ENCODE measurements at places on chromosomes 1 and 21.

- DNase-seq: no peak
Observed at GRCh38 chr21:41369920-41370839, 8.4 kb downstream of the MX2 start.

DNA sequence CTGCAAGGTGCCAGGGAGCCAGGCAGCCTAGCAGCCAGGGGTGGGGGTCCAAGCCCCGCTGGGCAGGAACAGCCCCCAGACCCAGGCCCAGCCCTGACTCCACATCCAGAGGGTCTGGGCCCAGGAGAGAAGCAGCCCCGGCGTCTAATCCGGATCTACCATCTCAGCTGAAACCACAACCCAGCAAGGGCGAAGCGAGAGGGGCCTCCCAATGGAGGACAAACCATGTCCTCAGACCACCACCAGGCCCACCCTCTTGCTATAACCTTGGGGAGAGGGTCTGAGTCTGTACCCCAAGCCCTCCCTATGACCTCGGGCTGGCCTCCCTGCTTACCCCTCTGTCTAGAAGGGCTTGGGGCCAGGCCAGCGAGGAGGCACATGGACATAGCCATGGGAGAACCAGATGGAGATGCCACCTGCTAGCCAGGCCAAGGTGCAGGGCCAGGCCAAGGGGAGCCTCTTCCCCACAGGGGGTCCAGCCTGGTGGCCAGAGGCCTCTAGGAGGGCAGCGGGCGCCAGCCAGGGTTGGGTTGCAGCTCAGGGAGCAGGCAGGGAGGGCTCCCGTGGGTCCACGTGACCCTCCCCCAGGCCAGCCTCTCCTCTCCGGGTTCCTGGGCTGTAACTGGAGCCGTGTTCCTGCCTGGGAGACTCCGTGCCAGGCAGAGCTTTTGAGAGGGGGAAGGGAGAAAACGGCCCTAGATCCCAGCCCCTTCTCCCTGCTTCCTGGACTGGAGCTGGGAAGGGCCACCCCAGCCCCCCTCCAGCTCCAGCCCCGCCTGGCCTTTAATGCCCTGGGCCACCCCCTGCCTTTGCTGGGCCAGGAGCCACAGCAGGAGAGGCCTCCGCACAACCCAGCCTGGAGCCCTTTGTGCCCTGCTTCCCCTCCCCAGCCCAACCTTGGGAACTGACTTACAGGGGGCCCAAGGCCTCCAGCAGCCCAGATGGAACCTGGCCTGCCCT is 2.5 kb downstream of the WNT9A start:
- DNase-seq: no peak

- peak; percentile 63 for DNase-seq
Observed at GRCh38 chr1:209583408-209583807, at the start of gene CAMK1G. CAMK1G (plus strand) TSS chr1:209583714; CDS start chr1:209594984, 11,270 bp downstream.

GRCh38 chr1:59266927-59267293 is 30.0 kb upstream of the FGGY start:
- no peak for DNase-seq

GRCh38 chr1:173303984-173304383 is 96.9 kb upstream of the TNFSF4 start:
- no peak for DNase-seq

GRCh38 chr1:89363196-89363595 is 663 bp upstream of the GBP6 start:
- DNase-seq: no peak

GRCh38 chr1:160636076-160636475 is 10.8 kb downstream of the SLAMF1 start:
- no peak for DNase-seq

GRCh38 chr1:46449223-46450159 is 40.1 kb upstream of the DMBX1 start:
- DNase-seq: no peak

- DNase-seq: peak; percentile 51
Observed at GRCh38 chr1:41021526-41022308, at the start of gene SLFNL1. SLFNL1 (minus strand) TSS chr1:41021725; CDS start chr1:41020660, 1,065 bp downstream.

DNA sequence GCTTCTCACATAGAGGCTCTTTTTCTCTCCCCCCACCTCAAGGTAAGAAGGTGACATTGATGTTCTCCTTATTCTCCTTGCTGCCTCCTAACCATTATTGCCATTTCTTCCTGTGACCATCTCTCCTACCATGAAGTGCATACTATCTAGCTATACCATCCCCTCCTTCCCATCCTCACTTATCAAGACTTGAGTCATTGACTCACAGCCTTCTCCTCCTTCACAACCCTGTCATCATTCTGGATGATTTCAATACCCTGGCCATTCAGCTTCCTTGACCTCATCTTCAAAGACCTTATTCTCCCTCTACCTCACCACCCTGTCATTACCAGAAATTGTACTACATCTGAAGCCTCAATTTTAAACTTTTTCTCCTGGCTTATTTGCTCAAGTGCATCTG is 10.9 kb upstream of the HIPK1 start:
- DNase-seq: no peak

- DNase-seq: no peak
Observed at GRCh38 chr21:44946254-44947041, 6.6 kb downstream of the SLX9 start.

DNA sequence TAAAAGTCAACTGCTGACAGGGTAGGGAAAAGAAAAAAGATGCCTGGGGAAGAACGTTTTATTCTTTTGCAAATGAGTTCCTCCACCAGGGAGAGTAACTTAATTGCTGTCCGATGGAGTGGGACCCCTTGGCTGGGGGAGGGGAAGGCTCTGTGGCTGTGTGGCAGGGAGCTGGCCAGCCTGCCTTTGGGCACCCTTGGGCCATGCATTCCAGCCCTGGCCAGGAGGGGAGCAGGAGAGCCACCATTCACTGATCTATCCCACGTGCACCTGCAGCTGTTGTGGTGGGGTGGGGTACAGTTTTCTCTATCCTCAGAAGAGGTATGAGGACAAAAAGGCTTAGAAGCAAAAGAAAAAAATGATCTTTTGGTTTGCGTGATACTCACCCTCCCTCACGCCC is 116.9 kb downstream of the KCNK1 start:
- peak; percentile 89 for DNase-seq

DNA sequence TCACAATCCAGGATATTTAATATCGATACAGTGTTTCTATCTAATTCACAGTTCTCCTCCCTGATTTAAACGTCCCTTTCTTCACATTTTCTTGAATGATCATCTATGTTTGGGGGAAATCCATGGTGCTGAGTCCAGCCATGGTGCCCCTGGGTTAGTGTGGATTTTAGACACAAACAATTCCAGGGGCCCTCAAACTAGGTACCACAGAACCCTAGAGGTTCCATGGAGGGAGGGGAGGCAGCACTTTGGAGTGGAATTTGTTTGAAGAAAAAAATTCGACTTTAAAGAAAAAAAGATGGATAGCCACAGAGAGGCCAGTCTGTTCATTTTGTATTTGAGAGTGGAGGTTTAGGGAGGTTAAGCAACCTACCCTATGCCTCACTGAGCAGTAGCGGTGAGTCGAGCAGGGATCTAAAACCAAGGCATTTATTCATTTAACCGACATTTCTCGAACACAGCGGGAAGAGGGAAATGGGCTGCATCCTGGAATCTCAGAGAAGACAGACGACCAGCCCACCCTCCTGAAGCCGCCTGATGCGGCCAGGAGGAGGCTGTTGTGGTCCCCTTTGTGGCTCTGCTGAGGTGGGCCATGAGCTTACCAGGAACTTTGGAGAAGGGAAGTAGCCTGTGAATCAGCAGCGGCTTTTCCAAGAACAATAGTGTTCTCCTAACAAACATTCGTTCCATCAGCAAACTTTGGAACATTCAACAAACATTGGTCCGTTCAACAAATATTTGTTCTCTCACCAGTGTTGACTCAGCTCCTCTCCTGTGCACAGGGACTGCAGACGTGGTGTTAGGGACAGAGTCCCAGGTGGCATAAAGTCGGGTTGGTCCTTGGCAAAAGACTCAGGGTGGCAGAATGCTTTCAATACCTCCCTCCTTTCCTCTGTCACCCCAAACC is 103.5 kb upstream of the ZBTB40 start:
- DNase-seq: no peak

GRCh38 chr1:20928146-20928545 is 141.0 kb upstream of the HP1BP3 start:
- no peak for DNase-seq

DNA sequence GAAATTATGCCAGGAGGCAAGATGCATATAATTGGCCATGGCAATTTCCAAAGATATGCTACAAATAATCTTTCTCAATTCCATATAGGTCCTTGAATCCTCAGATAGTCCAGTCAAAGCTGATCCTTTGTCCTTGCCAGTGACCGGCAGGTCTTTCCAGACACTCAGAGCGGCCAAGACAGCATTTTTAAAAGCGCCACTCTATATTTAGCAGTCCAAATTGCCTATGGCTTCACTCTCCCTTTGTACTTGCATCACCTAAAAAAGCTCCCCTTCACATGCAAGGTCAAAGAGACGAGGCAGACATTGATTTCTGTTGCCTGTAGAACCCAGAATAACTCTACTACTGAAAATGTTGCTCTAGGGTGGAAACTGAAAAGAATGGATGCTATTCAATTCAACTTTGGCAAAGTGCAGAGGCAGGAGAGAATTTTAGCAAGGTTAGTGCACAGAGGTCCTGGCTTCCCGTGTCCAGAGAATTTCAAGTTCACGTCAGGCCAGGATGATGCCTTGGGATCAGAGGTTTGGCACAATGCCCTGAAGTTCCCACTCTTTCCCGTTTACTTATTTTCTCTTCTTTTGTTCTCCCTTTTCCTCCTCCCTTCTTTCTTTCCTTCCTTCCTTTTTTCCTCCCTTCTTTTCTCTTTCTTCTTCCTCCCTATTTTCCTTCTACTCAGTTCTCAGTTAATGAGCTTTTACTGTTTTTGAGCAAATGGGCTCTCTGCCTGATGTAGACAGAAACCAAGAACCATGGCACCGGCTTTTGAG is 108.5 kb downstream of the KCNK1 start:
- DNase-seq: no peak

DNA sequence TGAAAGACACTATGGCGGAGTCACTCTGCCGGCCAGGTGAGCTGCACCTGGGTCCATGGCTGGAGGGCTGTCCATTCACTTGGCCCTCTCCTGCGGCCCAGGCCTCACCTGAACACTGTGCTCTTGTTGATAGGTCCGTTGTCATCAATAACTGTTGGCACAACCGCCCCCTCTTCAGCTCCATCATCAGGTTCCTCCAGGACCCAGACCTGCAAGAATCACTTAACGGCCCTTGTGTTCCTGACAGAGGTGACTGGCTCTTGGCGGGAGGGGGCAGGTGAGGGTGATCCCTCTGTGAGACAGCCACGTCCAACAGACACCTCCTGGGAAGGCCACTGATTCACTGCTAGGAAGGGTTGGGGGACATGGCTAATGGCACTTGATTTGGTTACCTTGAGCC is 54.9 kb downstream of the INAVA start:
- DNase-seq: no peak

GRCh38 chr1:37519613-37520012 is 5.0 kb upstream of the MEAF6 start:
- no peak for DNase-seq

DNA sequence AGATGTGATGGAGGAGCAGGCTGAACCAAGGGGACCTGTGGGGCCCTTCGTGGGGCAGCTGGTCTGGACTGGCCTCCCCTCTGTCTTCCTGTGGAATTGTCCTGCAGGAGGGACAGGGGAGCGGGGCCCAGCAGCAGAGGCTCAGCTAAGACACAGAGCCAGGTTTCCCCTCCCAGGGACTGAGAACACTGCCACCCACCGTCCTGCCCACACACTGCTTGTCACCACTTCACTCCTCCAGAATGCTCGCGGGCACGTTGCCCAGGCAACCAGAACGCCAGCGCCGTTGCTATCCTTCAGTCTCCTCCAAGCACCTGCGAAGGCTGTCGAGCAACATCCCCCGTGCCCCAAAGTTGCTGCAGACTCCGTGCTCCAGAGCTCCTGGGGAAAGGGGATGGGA is 46.4 kb downstream of the AJAP1 start:
- no peak for DNase-seq

DNA sequence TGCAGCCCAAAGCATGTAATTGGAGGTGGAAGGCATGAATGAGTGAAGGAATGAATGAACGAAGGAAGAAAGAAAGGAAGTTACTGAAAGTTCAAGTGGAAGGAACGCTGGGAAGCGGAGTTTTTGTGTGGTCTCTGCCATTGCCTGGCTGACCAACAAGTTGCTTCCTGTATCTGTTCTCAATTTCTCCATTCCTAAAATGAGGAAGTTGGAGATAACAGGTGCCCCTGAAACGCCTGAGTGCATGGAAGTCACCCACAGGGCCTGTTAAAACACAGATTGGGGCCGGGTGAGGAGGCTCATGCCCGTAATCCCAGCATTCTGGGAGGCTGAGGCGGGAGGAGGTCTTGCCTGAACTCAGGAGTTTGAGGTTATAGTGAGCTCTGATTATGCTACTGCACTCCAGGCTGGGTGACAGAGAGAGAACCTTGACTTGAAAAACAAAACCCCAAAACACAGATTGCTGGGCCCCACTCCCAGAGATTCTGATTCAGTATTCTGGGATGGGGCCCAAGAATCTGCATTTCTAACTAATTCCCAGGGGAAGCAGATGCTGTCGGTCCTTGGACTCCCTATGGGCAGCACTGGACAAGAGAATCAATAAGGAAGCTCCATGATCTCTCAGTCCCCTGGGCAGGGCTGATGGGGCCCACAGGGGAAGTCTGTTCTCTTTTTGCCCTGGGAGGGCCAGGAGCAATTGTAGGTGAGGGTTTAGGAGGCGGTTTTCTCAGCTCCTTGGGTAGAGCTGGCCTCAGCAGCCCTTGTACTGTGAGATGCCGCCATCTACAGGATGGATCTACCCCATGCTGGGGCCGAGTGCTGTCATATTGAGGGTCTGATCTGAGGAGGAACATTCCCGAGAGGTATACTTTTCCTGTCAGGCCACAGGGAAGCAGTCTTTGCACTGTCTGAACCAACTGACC is 3.3 kb upstream of the CNR2 start:
- DNase-seq: peak; percentile 66

DNA sequence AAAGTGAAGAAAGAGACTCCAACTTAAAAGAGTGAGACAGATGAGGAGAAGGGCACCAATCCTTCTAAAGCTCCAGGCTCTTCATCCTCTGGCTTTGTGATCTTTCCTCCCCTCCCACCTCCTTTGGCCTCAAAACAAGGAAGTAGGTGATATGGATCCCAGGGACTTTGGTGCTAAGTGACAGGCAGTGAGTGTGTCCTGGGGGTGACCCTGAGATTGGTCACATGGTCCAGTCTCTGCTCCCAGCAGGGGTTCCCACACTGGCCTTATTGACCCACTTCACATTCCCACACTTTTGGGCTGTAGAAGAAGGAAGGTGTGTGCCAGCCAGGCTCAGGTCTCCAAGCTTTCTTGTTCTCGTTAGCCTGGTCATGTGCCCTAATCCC is 401.2 kb upstream of the PROX1 start:
- no peak for DNase-seq

DNA sequence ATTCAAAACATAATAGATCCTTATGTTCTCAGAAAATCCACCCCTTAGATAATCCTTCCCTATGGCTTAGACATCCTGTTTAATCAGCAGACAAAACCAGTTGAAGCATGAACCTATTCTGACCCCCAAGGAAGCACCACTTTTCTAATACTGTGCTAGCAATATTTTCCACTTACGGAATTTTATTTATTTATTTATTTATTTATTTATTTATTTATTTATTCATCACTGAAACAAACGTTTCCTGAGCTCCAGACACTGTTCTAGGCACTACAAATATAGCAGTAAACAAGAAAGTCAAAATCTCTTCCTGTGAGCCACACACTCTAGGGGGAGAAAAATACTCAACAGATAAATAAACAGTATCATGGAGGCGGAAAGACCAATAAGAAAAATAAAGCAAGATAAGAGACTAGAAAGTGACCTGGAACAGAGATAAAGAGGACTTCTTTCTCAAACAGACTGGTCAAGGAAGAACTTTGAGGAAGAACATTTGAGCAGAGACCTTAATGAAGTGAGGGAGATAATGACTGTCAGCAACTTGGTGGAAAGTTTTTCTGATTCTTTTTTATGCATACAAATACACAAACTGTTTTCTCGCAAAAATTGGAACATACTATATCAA is 145.5 kb upstream of the POGK start:
- DNase-seq: no peak

- DNase-seq: peak; percentile 27
Observed at GRCh38 chr1:221141606-221142285, 262.5 kb downstream of the HLX start.
